Activated naive CD4-positive, alpha-beta T cell treated with Interleukin-2 at 50 U/mL for 16 hours (primary cell): ENCODE measurements at places on chromosomes 1 and 21.

GRCh38 chr1:59709333-59709732 is 105.4 kb upstream of the HOOK1 start:
- no peak for DNase-seq

DNA sequence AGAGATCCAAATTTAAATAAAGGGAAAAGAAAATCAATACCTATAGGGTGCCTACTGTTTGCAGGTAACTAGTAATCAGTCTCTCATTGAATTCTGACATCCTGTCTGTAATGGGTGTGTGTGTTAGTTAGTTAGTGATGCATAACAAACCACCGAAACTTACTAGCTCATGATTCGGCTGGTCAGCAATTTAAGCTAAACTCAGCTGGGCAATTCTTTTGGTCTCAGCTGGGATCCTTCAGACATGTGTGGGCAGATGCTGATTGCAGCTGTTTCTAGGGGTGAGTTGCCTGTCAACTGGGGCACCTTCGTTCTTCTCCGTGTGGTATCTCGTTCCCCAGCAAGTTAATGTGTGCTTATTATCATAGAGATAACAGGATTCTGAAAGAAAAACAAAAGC is 40.2 kb upstream of the ZNF124 start:
- no peak for DNase-seq

DNA sequence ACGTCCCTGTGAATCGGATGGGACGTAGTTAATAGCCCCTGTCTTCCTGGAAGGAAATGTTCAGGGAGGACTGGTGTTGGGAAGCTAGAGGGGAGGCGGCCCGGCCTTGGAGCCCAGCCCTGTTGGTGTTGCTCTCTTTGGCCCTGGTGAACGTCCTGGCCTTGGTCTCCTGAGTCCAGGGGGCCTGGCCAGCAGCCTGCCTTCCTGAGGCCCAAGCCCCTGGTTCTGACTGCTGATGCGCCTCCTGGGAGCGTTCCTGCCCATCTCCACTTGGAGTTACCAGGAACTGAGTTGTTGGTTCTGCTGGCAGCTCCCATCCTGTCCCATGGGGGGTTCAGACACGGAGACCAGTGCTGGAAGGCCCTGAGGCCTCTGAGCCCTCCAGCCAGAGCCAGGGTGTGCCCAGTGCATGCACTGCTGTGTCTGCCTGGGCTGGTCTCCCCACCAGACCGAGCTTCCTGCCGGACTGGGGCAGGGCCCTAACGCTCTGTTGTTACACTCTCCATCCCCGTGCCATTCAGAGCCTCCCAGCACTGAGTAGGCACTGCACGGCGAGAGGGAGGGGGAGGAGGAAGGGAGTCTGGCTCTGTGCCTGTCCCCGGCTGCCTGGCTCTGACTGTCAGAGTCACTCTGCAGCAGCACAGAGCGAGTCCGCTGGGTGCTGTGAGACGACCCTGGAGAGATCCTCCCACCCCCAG is 382.5 kb upstream of the VAMP3 start:
- DNase-seq = no peak

GRCh38 chr21:38875694-38876492 is 70.2 kb downstream of the ETS2 start:
- DNase-seq = no peak

GRCh38 chr1:84450910-84451309 is 28.2 kb upstream of the RPF1 start:
- no peak for DNase-seq

DNA sequence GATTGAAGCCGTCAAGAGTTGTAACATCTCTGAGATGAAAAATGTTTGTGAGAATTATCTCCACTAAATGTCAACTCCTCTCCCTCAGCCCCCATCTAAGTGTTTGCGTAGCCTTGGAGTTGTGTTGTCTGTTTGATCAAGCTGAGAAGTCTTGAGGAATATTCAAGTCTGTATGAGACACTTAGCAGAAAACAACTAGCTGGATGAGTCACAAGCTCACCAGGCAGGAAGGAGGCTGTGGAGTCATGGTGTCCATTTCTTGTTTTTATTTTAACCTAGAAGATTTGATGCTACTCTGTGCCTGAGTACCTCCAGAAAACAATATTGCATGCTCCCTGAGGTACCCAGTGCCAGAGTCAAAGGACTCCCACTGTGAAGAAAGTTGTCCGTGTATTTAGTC is 211.6 kb upstream of the PLXNA2 start:
- no peak for DNase-seq

GRCh38 chr1:209353053-209353452 is 230.5 kb upstream of the CAMK1G start:
- no peak for DNase-seq

DNA sequence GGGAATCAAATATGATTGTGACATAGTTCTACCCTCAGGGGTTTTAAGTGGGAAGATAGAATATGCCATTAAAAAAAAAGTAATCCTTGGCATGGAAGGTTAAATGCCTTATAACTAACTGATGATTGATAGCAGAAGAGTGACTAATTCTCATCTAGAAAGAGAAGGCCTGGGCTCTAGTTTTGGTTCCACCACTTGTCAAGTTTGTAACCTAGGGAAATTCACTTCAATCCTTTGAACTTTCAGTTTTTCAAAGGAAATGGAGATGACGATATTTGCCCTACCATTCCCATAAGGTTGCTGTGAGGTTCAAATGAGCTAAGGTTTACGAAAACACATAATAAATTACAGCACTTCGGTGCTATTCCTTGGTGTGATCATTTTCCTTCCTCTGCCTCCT is 88.5 kb downstream of the GPR88 start:
- no peak for DNase-seq

DNA sequence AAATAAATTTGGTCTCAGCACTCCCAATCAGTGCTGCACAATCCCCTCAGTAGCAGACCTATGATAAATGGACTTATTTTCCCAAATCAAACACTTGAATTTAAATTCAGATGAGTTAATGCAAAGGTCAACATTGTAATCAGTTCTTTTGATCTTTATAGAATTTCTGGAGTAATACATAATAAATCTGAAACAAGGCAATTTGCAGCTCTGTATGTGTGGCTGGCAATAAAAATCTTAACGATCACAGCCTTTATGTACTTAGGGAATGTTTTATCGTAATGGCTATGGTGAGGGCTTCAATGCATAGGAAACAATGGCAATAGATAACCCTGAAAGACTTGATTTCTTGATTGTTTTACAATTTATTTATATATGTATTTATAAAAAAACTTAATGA is 91.4 kb downstream of the GPATCH2 start:
- DNase-seq = no peak

DNA sequence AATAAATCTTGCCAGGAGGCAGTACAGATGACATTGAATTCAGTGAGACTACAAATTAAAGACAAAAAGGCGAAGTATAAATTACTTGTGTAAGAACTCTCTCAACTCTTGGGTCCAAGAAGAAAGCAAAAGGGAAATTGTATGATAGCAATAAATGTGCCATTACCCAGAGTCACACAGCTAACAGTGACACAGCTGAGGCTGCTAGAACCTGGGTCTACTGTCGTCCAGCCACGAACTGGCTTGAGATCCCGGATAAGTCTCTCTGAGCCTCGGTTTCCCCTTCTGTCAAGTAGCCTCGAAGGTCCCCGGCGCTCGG is 362 bp upstream of the ROR1 start:
- no peak for DNase-seq

DNA sequence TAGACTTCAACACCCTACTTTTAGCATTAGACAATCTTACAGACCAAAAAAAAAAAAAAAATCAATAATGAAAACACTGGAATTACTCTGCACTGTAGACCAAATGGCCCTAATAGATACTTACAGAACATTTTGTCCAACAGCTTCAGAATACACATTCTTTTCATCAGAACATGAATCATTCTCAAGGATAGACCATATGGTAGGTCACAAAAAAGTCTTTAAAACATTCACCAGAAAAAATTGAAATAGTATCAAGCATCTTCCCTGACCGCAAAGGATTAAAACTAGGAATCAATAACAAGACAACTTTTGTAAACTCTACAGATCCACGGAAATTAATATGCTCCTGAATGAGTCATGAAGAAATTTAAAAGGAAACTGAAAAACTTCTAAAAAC is 22.5 kb downstream of the ZNF670 start:
- DNase-seq = no peak

GRCh38 chr1:234755449-234755863 is 145.5 kb upstream of the IRF2BP2 start:
- DNase-seq = no peak

- DNase-seq = no peak
Measured at GRCh38 chr1:158200527-158200926, 19.8 kb downstream of the CD1D start.

GRCh38 chr1:110383251-110383990 is 7.4 kb downstream of the SLC16A4 start:
- DNase-seq = no peak

GRCh38 chr1:2528016-2528415 is 1.6 kb upstream of the PANK4 start:
- no peak for DNase-seq

DNA sequence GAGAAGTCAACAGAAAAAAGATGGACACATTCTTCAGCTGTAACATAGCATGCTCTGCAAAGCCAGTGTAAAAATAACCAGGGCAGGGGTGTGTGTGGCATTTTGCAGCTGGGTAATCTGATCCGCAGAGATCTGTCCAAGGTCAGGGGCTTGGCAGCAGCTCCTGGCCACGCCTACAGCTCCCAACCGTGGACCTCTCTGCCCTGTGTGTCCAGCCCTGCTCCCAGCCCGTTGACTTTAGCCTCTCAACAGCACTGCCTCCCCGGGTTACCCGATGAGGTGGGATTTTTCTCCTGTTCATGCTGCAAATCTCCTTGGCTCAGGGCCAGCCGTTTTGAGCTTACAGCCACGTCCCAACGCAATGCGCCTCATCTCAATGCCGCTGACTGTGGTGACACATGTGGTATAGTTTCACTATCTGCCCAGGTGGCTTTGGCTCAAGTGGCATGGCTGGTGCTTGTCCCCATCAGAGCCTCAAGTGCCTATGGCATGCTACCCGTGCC is 68.1 kb downstream of the VWA5B1 start:
- DNase-seq = no peak

DNA sequence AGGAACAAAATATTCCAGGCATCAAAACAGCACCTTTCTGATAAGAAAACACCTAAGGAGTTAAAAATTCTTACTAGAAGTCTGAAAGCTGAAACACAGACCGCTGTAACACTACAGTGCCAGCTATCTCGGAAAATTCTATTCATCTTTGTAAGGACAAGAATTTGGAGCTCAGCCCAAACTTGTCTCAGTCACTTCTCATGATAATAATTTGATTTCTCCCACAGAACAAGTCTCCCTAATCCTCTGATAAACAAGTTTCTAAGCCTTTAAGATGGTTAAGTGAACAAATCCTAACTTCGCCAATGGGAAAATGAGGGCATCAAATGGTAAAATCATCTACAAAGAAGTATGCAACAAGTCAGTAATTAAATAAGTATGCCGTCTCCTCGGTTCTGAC is 59.9 kb downstream of the SIPA1L2 start:
- DNase-seq = no peak

DNA sequence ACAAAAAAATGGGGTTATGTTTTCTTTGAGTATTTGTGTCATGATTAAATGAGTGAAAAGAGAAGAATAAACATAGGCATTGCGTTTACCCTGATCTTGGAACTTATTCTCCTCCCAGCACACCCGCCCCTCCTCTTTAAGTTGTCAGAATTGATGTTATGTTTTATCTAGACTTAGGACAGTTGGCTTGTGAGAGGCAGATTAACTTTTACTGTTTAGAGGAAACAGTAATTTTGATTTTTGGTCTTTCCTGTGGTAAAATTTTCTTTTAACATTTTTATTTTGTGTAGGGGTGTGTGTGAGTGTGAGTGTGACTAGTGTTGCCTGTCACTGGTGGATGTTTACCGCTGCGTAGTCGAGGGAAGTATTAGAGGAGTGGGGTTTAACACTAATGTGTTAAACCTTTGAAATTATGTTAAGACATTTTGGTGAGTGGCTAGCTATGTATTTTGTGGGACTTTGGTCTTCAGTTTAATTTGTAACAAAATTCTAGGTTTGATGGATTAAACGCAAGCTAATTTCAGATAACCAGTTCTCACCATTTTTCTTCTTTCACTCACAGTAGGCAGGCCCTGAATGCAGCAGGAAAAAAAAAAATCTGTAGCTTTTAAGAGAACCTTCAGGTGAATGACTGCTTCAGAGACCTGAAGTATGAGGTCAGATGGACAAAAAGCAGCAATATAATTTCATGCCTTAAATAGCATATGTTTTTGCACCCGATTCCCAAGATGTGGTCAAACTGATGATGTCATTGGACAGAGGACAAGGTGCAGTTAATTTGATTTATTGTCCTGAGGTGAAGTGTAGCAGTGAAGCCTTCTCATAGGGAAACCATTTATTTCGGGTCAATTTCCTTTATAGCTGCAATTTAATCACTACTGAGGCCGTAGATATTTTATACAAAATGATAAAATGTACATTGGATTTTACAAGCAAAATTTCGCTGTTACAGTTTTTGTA is 2.7 kb downstream of the POU2F1 start:
- no peak for DNase-seq

GRCh38 chr1:182700351-182700709 is 15.9 kb upstream of the RGS8 start:
- no peak for DNase-seq

DNA sequence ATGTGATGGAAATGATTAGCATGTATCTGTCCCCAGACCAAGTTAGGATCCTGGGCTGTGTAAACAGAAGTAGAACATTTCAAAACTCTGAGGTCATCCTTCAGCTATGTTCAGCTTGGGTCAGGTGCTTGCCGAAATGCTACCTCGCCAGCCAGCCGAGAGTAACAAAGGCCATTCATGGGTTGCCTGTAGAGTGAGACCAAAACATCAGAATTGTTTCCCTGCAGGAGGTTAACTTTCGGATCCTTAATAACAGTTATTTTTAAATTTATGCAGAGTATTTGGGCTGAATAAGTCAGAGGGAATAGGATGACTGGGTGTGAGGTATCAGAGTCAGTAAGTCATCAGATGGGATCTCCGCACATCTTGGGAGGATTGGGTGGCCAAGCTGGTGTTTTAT is 35.6 kb downstream of the SMYD2 start:
- no peak for DNase-seq

DNA sequence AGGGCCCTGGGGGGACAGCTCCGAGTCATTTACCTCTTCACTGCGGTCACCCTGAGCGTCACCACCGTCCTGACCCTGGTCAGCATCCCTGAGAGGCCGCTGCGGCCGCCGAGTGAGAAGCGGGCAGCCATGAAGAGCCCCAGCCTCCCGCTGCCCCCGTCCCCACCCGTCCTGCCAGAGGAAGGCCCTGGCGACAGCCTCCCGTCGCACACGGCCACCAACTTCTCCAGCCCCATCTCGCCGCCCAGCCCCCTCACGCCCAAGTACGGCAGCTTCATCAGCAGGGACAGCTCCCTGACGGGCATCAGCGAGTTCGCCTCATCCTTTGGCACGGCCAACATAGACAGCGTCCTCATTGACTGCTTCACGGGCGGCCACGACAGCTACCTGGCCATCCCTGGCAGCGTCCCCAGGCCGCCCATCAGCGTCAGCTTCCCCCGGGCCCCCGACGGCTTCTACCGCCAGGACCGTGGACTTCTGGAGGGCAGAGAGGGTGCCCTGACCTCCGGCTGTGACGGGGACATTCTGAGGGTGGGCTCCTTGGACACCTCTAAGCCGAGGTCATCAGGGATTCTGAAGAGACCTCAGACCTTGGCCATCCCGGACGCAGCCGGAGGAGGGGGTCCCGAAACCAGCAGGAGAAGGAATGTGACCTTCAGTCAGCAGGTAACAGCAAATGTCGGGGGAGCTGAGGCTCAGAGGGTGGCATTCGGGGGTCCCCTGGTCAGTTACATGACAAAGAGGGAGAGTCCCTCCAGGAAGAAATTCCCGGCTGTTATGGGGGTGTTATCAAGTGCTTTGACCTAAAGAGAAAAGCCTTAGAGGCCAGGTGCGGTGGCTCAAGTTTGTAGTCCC is 12.6 kb downstream of the SLC45A1 start:
- no peak for DNase-seq
